ENCODE measurements at places on chromosomes 3 and 15.

DNA sequence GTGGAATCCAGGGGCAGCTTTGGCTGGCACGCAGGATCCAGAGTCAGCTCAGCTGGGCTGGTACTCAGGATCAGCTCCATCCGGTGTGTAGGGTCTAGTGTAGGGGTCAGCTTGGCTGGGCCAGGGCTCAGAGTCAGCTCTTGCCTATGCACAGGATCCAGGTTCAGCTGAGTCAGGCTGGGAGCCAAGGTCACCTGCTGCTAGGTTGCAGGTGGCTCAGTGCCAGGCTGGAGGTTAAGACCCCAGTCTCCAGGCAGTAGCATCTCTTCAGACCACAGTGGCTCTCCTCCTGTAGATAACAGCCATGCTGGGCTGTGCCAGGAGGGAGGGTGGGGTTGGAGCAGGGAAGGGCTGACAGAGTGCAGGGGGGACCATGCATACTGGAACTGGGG, 1.8 kb downstream of the HYAL3 start:
- DNase-seq, result no peak

GRCh38 chr3:16374047-16374934, 109.3 kb downstream of the OXNAD1 start:
- no peak for DNase-seq

GRCh38 chr3:111027868-111028267, 43.7 kb upstream of the NECTIN3 start:
- no peak for DNase-seq

GRCh38 chr15:33729653-33730052, 238.6 kb upstream of the CHRM5 start:
- no peak for DNase-seq

- no peak for DNase-seq
These were observed 200.7 kb downstream of the SOX2 start for GRCh38 chr3:181912384-181912783.

DNA sequence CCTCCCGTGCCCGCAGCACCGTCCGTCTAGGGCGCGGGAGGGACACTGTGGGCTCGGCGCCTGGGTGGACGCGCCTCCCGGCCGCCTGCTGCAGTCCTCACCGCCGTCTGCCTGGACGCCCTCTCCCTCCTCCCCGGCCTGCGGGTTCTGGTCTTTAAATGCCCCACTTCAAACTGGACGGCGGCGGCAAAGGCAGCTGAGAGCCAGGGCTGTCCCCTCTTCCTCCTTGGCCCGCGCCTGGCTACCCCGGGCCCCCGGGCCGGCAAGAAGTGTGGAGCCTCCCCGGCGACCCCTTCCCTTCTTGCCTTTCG, 426 bp downstream of the CBLB start:
- no peak for DNase-seq

GRCh38 chr3:11287404-11287803, 15.2 kb downstream of the ATG7 start:
- no peak for DNase-seq

DNA sequence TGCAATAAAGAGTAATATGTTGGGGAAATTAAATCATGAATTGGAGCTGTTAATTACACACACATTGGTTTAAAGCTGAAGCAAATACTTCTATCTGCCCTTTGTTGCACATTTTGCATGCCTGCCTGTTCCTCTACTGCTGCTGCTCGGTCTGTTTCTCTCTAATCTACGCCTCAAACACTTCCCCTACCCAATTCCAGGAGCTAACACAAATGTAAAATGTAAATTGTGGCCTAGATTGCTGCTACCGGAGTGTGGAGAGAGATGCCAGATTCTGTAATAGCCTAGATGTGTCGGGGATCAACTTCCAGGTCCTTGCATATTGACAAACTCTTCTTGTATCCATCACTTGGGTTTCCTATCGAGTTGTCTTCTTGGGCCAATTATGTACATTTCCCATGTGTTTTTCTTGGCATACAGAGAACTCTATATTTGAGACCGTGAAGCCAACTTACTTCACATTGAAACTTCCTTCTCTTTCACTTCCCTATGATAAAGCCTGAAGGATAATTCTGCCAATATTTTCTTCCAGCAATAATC, 450.4 kb upstream of the NR2F2 start:
- DNase-seq, result no peak

DNA sequence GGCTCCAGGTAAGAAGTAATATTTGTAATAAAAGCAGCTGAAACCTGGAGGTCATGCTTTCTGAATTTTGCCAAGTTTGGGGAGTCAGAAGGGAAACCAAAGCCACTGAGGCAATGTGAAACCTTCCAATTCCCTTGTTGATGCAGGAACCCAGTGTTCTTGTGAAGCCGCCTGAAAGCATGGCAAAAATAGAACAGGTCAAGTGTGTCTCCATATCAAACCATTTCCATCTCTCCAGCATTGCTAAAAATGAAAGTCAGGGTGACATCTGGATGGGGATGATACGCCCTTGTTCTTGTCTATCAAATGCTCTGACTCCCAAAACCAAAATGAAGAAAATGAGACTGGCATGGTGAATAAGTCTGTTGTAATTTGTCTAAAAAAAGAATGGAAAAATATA, 362.5 kb downstream of the VPS13C start:
- no peak for DNase-seq

Measured in stimulated activated CD8-positive, alpha-beta memory T cell treated with anti-CD3 and anti-CD28 coated beads, Interleukin-2, amount 100 ng/mL, for 1 hour (primary cell).